ENCODE measurements at places on chromosomes 6 and 20. TPM values are rescaled to one million over a fixed set of nuclear protein-coding genes. Genes with fewer than 3 reads are reported as not detected.

DNA sequence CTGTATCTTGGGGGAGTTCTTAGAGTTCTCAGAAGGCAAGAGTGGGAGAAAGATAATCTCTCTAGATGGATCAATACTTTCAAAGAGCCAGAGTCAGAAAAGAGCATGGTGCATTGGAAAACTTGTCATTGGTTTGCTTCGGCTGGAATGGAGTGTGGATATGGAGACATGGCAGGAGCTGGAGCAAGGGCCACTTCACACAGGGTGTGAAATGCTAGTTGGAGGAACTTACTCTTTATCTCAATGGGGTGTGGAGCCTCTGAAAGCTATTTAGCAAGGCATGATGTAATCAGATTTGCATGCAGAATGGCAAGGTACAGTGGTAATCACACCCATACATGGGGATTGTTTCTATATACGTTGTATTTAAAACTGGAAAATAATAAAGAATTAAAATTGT lies 31.5 kb upstream of the PAQR8 start:
- peak; percentile 87 for ATAC-seq

DNA sequence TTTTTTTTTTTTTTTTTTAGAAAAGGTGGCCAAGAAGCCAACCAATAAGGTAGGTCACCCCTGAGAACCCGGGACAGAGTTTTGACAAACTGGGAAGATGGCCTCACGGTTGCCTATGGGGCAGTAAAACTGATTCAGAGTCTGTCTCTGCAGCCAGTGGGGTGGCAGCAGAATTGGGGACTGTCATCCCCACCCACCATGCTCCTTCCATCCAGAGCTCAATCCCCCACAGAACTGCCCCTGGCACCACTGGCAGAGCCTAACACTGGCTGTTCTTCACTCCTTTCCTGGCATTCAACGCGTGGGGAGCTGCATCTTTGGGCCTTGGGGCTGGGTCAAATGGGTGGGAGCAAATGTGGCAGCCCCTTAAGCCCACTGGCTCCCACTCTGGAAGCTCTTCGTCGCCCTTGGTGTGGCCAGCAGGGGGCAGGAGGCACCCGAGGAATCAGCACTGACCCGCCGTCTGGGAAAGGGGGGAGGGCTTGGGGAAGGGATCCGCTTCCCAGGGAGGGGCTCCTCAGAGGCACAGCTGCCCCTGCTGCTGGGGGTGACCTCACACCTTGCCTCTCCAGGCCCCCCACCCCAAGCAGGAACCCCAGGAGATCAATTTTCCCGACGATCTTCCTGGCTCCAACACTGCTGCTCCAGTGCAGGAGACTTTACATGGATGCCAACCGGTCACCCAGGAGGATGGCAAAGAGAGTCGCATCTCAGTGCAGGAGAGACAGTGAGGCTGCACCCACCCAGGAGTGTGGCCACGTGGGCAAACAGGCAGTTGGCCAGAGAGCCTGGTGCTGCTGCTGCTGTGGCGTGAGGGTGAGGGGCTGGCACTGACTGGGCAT lies 10.4 kb downstream of the CD40 start:
- no peak for ATAC-seq

- ATAC-seq: peak; percentile 79
Measured at GRCh38 chr6:88908598-88909548, 54.5 kb downstream of the RNGTT start.

PHACTR1 gene
- 1.6 TPM for total RNA-seq

DNA sequence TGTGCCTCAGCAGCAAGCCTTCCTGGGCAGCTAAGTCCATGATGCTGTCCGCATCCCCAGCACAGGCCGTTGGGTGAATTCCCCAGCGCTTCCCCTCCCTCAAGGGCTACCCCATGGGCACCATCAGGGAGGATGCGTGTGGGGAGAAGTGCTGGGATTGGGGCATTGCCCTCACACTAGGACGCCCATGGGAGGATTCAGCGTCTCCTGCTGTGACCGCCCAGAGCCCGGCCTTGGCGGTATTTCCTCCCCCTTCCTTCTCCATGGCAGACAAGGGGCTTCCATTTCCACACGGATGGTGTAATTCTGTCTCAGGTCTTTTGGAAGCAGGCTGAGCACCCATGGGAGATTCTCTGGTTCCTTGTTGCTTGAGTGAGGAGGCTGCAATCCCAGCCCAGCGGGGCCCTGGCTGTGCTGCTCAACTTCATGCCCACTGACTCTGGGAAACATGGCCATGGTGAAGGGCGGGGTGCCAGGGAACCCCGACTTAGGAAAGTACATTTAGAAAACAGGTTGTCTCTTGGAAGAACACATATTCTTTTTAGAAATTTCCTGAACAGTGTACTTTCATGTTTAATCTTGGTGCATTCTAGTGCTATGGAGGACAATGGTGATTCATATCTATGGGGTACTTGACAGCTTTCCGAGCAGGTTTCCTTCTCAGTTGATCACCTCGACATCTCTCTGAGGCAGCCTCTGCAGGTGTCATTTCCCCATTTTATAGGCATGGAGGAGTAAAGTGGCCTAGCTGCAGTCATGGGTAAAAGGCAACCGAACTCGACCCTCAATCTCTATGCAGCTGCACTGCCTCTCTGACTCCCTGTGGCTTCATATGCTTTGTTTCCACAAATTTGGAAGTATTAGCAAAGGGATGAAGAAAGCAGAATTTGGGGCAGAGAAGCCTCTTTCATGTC lies 178.2 kb upstream of the CST7 start:
- ATAC-seq: no peak

- no peak for ATAC-seq
Measured at GRCh38 chr6:94510877-94511276, 1066.5 kb upstream of the MANEA start.

DNA sequence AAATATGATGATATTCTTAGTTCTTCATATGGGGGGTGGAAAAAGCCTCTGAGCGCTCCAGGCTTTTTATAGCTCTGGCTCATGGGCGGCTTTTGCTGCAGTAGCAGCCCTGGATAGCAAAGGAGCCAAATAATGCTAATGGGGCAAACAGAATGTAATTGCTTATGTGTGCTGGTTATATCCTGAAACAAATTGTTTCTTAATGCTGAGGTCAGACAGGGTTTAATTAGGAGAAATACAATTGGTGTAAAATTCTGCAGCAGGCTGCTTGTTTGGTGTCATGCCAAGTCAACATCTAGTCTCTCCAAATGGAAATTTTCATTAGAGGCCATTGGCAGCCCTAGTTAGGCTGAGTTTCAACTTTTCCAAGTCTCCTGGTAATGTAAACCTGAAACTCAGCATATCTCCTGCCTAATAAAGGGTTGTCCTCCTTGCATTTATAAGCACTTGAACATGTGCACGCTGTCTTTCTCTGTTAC lies 530.1 kb upstream of the NOX3 start:
- ATAC-seq: no peak

DNA sequence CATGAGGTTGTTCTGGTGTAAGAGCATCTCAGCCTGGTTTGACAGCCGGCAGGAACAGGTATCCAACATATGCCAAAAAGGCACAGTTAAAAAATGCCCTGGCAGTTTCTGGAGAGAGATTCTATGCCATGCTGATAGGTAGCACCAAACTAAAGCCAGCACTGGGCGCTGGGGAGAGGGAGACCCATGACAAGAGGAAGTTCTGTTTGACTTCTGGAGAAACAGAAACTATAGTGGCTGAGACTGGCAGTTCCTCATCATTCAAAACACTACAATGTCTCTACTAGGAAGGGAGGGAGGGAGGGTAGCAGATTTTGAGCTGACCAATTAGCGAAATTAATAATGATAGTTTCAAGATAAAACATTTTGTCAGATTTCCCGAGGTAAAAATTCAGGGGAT lies 174.1 kb downstream of the ADAT2 start:
- no peak for ATAC-seq

LHFPL5 gene
- total RNA-seq: not detected

DNA sequence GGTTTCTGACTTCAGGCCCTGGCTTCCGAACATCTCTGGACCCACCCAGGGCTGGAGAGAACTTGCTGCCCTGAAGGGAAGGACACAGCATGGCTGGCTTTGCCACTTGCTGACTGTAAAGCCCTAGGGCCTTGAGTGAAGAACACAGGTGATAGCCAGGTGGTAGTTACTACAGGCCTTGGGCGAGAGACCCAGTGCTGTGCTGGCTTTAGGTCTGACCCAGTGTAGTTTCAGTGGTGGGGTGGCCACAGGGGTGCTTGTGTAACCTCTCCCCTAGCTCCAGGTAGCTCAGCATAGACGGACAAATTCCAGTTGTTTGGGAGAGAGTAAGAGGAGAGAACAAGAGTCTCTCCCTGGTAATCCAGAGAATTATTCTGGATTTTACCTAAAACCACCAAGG lies 27.1 kb downstream of the NCOA6 start:
- ATAC-seq: no peak

DNA sequence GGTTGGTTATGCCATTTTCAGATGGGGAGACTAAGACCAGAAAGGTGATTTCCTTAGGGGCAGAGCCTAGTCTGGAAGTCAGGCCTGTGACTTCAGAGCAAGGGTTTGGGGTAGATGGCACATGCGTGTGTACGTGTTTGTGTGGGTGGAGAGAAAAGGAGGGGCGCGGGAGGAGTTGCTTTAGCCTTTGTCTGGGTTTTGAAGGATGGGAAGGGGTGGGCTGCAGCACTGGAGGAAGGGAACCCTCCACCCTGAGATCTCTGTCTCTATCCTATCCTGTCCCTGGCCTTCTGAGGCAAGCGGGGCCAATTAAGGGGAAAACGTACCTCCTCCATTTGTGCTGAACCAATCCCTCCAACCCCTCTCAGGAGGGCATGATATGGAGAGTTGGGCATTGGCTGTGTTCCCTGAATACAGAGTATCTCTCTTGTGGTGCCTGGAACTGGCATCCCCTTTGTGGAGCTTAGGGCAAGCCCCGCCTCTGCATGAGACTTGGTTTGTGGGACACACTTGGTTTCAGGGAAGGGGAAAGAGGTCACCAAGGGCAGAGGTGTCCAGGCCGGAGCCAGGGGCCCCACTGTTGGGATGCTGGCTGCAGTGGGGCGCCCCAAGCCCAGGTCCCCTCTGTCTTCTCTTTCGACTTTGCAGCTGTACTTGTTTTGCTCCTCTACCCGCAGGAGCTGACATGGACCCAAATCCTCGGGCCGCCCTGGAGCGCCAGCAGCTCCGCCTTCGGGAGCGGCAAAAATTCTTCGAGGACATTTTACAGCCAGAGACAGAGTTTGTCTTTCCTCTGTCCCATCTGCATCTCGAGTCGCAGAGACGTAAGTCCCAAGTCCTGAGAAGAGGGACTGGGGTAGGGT lies at the start of gene DBNDD2:
TSS of gene DBNDD2 (plus strand) at position 507 of the 863 bp plus-strand sequence. CDS start at position 686, 179 bp downstream.
- no peak for ATAC-seq

GRCh38 chr6:135233686-135234491 lies 52.8 kb downstream of the MYB start:
- ATAC-seq: no peak

GINS1 gene
- 8.6 TPM for total RNA-seq

DNA sequence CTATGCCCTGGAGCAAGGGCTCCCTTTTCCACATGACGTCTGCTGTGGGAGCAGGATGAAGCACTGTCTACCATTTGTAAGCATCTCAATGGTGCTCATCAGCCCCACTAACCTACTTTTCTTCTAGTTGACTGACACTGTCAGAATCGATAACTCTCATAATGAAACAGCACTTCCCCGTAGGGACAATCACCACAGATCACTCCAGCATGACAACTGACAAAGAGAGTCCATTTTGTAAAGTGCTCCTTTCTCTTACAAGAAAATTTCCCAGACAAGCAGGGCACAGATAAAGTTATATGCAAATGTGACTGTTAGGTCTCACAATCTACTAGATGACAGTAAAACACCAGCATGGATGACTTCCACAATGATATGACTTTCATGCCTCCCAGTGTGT lies 46.4 kb downstream of the HEBP2 start:
- ATAC-seq: no peak

KHDC1L gene
- 0.32 TPM for total RNA-seq

GRCh38 chr20:8587810-8588209 lies 455.7 kb downstream of the PLCB1 start:
- ATAC-seq: no peak

GPR6 gene
- not detected for total RNA-seq

- ATAC-seq: no peak
Measured at GRCh38 chr6:22499815-22500214, 69.6 kb upstream of the HDGFL1 start.

ARFGEF3 gene
- total RNA-seq: 1.2 TPM

Data from esophagus mucosa (tissue), 1 donor.